ENCODE measurements at places on chromosomes 11 and 22. TPM values are rescaled to one million over a fixed set of nuclear protein-coding genes. Genes with fewer than 3 reads are reported as not detected.

The GDPD4 gene
- not detected for total RNA-seq

The MMP11 gene
- 1.1 TPM for total RNA-seq

The MMP7 gene
- not detected for total RNA-seq

The NXPE2 gene
- not detected for total RNA-seq

- DNase-seq = no peak
Observed at GRCh38 chr11:128437136-128437535, 150.2 kb downstream of the ETS1 start.

DNA sequence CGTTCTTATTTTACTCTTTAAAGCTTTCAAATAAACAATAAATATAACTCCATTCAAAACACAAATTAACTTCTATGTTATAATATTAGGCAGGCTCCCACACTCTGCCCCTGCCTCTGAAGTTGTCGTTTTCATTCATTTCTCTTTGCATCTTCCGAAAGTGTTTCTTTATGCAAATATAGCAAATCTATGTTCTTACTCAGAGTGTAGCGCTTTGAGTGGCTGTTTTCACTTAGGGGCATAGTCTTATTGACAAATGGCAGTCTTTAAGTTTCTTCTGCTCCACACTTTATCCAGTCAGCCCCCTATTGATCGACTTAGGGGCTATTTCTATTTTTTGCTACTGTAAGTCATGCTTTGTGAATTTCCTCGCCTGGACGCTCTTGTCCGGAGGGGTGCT lies 45.3 kb upstream of the RTL6 start:
- no peak for DNase-seq

- DNase-seq = no peak
Observed at GRCh38 chr11:121236115-121237001, 56.2 kb upstream of the SC5D start.

GRCh38 chr11:27604416-27604815 lies 95.8 kb downstream of the BDNF start:
- DNase-seq = no peak

DNA sequence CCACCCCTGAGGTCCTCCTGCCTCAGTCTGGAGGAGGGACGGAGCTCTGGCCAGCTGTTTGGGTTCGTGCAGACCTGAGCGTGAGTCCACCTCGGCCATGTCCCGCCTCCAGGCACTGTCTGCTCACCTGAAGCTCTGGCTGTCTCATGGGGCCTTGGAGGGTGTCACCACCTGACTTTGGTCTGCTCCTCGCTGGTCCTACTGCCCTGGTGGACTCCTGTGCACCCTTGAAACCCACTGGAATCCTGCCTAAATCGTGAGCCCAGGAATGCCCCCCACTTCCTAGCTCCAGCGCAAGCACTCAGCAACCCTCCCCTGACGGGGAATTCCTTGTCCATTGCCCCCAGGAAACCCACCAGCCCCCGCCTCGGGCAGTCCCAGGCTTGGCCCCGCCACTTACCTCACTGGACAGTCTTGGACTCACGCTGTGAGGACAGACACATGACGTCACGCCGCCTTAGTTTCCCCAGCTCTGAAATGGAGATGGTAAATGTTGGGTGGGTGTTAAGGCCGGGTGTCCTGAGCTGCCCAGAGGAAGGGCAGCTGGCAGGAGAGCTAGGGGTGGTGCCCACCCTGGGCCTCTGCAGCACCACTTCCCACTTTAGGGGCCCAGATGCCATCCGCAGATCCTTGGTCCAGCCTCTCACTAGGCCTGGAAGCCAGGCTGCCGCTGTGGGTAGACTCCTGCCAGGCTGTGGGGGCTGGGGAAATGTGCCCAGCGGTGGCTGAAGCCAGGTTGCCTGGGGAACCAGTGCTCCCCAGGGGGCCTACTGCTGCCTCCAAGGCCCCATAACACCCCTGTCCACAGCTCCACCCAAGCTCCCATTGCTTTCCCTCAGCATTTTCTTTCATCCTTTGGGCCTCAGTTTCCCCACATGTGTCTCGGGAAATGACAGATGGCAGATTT lies 18.2 kb upstream of the TBX1 start:
- no peak for DNase-seq

- peak; percentile 31 for DNase-seq
Observed at GRCh38 chr11:73760135-73760678, 667 bp downstream of the RAB6A start.

GRCh38 chr11:1310772-1311468 lies 1.5 kb upstream of the TOLLIP start:
- DNase-seq = peak; percentile 70

GRCh38 chr11:94183251-94183885 lies 54.7 kb downstream of the PANX1 start:
- no peak for DNase-seq

GRCh38 chr11:69552951-69553350 lies 71.5 kb downstream of the LINC01488 start:
- no peak for DNase-seq
